Thyroid gland (tissue), 4 donors: ENCODE measurements at places on chromosomes 7 and 10.

DNA sequence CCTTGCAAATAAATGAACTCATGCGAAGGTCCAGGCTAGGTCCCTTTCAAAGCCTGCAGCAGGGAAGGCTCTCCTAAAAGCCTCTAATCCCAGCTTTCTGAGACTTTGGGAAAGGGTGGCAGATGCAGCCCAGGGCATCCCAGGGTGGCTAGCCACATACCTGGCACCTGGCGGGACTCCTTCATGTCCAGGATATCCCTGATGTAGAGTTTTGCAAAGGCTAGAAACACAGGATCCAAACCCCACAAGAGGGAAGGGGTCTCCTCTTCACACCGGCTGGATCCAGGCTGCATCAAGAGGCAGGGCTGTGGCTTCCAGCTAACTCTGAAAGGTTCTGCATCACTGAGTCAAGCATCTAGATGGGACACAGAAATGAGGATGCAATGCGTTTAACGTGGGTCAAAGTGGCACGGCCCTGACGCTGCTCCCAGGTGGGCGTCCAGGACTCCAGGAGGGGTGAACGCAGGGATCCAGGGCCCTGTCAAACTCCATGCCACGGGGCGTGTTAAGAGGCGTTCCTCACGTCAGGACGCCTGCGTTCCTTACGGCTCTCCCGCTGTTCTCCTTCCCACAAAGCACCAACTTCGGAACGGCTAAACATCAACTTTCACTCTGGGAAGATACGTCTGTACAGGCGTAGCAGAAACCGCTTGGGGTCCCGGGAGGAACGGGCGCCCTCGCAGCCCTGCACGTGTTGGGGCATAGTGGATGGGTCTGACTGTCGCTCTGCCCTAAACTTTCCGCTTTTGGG, 507 bp downstream of the STN1 start:
- peak; percentile 55 for DNase-seq

- no peak for DNase-seq
These were observed 13.5 kb upstream of the ASCC1 start for GRCh38 chr10:72229261-72230251.

DNA sequence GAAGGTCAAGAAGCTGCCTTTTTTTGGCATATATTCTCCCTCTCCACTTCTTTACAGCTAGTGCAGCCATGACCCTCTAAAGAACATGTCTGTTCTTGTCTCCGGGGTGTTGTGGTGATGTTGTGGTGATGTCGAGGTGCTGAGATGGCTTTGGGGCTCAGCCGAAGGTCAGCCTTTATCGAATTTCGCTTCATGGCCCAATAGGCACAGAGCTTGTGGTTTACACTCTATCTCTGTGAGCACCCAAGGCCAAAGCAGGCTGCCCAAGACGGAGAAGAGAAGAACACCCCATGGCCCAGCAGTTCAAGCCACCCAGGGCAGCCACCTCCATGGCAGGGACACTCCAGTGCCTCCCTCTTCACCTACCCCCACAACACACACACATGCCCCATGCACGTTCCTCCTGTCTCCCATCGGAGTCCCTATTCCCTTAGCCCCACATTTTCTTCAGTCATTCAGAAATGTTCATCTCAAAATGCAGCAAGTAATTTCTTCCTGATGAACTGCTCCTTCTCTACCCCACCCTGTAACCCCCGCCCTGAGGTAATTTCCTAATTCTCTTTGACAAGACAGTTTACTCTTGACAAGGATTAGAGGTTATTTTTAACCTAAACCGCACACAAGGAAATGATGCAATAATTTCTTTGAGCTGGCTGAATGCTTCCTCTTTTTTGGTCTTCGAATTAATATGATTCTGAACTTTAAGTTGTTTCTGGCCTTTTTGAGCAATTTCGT, 18.6 kb upstream of the ADRB1 start:
- no peak for DNase-seq

GRCh38 chr10:89887830-89888229, 186.4 kb downstream of the KIF20B start:
- DNase-seq = no peak
